ENCODE measurements at places on chromosomes 12 and 14.

DNA sequence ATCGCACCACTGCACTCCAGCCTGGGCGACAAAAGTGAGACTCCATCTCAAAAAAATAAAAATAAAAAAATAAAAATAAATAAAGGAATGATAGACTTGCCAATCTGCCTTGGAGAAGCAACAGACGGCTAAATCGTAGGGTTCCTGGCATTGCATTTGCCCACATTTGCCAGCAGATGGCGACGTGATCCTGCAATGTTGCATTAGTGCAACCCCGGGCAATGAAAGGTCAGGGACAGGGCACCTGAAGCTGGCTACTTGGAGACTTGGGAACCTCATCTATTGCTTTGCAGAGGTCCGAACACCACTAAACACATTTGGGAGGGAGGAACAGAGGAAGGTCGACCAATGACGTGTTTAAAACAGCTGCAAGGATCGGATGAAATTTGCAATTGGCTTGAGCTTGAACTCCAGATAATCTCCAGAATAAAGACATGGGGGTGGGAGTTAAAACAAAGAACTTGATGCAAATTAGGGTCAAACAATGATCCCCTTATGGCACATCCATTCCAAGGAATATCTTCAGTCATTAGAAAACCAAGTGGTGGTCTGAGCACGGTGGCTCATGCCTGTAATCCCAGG is 34.6 kb downstream of the SPRING1 start:
- no peak for DNase-seq

GRCh38 chr14:68518166-68518565 is 274.7 kb downstream of the ZFP36L1 start:
- DNase-seq, result no peak

GRCh38 chr14:71410578-71411284 is 503.5 kb downstream of the PCNX1 start:
- no peak for DNase-seq

GRCh38 chr14:101202627-101203404 is 299.3 kb upstream of the RTL1 start:
- DNase-seq, result no peak

DNA sequence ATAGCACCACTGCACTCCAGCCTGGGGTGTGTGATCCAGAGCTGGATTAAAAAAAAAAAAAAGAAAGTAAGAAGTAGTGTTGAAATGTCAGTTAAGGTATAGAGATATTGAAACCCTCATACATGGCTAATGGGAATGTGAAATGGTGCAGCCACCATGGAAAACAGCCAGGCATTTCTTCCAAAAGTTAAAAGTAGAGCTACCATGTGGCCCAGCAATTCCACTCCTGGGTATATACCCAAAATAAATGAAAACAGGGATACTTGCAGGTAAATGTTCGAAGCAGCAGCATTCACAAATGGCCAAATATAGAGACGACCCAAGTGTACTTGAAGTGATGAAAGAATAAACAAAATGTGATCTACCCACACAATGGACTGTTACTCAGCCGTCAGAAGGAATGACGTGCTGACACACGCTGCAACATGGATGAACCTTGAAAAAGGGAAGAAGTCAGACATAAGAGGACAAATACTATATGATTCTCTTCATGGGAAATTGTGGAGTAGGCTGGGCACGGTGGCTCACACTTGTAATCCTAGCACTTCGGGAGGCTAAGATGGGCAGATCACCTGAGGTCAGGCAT is 15.2 kb downstream of the IL31 start:
- no peak for DNase-seq

- DNase-seq, result no peak
Measured at GRCh38 chr14:76525106-76525821, 149.3 kb downstream of the ESRRB start.

DNA sequence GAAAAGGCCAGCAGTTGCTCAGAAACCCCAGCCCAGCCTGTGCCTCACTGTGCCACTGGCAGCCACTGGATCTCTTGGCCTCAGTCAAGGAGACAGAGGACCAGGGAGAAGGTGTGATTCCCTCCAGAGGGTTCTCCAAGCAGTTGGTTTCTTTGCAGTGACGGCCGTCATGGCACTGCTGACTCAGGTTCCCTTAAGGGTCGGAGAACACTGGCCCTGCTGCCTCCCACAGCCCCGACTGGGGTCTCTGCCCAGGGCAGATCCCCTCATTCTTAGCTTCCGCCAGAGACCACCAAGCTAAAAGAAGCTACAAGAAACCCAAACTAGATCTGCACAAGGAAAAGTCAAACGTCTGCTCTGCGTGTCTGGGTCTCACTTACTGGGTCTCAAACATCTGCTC is 16.4 kb downstream of the TSPAN11 start:
- DNase-seq, result no peak

GRCh38 chr12:75578546-75578945 is 67.1 kb upstream of the KRR1 start:
- no peak for DNase-seq

DNA sequence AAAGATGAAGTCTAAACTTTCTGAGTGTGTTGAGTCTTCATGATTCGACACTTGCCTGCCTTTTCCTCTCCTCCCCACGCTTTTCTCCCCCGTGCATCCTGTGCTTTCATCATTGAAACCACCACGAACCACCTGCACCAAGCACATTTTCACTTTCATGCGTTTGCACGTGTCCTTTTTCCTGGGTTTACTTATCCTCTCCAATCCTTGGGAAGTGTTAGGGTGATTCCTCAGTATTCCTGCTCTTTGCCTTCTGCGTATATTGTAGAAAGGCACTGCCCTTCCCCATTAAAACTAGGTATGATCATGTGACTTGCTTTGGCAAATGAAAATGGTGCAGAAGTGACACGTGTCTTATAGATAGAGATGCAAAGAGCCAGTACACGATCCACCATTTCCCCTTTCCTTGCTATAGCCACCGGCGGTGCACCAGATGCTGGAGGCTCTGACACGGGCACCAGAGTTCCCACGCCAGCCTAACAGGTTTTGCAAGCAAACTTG is 106.6 kb downstream of the BRMS1L start:
- no peak for DNase-seq

DNA sequence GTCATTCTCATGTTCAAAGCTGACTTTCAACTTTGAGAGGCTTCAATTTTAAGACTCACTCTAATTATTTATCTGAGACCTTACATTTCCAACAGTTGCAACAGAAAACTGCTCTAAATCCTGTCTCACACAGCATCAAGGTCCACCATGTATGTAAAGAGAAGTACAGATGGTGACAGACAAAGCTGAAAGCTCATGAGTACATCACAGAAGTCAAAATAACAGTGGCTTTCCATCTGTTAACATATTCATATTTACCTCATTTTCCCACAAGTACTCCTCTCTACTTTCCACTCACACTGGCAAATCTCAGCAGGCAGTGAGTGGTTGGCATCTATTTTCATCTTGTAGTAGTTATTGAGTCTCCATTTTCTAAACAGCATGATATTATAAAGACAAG is 192.0 kb downstream of the MDGA2 start:
- no peak for DNase-seq

DNA sequence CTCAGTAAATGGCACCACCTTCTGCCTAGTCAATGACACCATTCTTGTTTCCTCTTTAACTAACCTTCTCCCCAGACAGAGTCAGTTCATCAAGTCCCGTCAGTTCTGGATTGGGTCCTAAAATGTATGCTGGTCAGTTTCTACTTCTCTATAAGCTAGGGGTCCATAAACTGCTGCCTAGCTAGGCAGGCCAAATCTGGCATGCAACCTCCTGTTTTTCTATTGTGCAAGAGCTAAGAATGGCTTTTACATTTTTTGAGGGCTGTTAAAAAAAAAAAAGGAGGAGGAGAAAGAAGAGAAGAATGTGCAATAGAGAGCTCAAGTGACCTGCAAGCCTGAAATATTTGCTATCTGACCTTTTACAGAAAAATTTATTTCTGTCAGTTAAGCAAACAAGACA is 6.4 kb upstream of the TMED10 start:
- no peak for DNase-seq

GRCh38 chr14:71006200-71006563 is 98.9 kb downstream of the PCNX1 start:
- DNase-seq, result no peak

- no peak for DNase-seq
Measured at GRCh38 chr12:54154681-54155186, 34.1 kb downstream of the SMUG1 start.

GRCh38 chr12:84313323-84313675 is 599.3 kb downstream of the SLC6A15 start:
- no peak for DNase-seq

- no peak for DNase-seq
Measured at GRCh38 chr12:19287302-19287701, 152.0 kb upstream of the AEBP2 start.

GRCh38 chr14:101122237-101123141 is 219.0 kb upstream of the RTL1 start:
- no peak for DNase-seq

GRCh38 chr12:14473707-14474287 is 93.9 kb downstream of the PLBD1 start:
- DNase-seq, result no peak

DNA sequence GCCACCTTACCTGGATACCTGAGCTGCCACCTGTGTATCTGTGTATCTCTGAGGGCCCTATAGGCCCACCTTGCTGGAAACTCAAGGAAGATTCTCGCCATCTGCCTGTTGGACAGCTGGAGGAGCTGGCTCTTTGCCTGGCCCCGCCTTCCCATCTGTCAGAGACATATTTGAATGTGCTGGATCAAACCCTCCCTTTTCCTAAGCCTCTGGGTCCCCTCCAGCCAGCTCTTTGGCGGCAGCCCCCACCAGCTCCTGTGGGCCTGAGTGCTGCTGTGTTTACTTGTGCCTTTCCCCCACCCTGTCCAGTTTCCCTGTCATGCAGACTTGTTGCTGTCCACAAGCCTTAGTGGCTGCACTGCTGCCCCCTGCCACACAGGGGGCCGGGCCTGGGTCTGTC is 55.9 kb upstream of the SRSF5 start:
- no peak for DNase-seq

DNA sequence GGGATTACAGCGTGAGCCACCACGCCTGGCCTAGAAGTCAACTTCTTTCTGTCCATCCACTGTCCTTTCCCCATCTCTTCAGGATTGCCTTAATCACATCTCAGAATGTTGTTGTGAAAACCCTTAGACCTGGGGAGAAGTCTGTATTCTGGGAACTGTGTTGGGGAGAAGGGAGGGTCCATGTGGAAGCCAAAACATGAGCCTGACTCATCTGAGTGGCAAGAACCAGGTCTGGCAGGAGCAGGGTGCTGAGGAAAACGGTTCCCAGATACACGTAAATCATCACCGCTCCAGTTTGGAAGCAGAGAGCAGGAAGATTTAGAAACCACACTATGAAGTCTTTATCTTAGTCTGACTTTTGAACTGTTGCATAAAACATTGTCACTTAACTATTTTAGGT is 245.6 kb upstream of the RGS6 start:
- DNase-seq, result no peak
